NCI-H748 treated with DMSO at 0.1 percent for 48 hours (cell line): ENCODE measurements at places on chromosomes 7 and 10.

DNA sequence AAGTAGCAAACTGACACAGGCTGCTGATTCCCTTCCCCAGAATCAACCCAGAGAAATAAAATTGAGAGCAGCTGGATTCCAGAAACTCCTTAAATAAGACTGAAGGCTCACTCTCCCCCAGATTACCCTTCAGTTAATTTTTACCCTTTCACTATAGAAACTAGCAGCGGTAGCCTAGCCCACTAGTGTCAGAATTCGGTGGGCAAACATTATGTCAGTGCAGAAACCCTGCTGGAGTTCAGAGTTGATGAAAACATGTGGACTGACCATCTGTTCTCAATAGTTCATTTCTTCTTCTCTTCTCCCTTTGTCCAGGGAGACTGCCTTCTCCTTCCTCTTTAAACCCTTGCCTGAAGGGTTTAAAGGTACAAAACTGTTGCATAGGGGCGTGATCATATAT is 100.1 kb downstream of the PODXL start:
- no peak for DNase-seq

DNA sequence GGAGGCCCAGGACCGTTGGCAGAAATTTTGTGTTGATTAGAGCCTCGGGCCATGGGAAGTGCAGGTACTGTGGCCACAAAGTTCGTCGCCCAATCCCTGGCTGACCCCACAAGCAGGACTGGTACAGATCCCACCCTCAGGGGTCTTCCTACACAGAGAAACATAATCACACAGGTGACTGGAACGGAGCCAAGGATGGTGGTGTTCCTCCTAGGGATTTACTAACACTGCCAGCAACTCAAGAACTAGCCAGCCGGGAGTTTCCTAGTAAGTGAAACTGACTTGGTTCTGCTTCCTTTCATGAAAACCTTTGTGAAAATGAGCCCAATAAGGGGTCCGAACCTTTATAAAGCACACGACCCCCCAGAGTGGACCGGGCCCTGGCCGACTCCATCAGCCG is 5.7 kb downstream of the CUX1 start:
- DNase-seq, result no peak

DNA sequence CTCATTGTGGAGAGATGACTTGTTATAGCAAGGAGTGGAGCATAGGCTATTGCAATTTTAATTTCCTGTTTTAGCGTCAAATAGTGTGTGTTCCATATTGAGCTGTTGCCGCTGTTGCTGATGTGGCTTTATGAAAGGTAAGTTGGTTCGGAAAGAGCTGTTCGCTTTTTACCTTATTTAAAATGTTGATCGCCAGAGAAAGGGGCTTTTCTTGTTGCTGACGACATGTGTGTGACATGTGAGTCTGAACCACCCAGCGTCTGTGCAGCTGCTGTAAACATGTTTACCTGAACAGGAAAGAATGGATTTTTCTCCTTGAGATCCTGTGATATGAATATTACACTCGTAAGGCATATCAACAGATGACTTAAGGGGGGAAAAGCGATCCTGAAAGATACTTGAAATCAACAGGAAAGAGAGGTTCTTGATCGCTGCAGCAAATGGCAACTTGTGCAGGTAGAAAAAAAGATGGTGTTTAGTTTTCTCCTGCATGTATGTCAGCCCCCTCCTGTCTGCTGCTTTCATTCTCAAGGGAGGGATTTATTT is 2.5 kb downstream of the ZEB1 start:
- peak; percentile 29 for DNase-seq

DNA sequence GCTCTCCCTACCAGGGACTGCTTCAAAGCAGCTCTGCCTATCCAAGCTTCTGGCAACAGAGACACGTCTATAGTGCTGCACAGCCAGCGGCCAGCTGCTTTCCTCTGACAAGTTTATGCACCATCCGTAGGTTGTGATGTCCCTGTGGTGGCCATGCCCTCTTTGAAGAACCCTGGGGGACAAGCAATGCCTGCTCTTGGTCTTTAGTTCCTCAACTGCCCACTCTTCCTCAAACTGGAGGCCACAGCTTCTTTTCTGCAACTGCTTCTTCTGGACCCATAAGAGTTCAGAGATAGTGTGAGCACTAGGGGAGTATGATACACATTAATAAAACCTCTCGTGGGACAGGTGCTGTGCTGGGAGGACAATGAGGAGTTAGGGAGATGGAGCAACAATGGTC is 164.9 kb downstream of the ELMO1 start:
- DNase-seq, result no peak

DNA sequence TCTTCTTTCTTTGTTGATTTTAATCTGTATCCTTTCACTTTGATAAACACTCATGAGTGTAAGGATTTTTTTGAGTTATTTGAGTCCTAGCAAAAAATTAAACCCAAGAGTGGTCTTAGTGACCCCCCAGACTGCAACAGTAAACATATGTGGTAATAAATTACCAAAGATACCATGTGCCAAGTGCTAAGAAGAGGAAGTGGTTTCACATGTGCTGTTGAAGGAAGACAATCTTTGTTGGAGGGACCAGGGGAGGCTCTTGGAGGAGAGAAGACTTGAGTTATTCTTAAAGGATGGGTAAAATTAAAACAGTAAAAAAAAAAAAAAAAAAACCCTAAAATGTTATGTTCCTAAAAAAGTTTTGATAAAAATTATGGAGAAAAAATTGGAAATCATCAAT is 150.2 kb downstream of the SEC23IP start:
- DNase-seq, result no peak
